ENCODE measurements at places on chromosomes 6 and 20.

DNA sequence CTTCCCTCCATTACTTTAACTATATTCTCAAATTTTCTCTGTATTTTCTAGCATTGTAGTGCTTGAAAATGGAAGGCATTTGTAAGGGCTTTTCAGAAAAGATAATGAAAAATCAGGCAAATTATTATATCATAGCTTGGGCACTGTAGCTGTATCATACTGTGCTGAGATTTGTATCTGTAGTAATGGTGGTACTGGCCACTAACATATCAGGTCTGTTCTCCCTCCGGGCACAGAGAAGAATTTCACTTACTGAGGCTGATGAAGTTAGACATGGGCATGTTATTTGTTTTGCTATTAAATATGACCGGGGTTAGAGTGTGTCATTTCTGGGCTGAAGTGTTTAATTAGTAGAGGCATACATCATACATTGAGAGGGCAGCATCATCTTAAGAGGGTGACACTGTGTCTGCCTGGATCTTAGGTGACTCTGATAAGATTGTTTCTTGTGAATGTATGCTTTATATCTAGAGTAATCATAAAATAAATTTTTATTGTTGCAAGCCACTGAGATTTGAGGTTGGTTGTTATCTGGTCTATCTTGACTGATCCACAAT lies 1395.9 kb downstream of the EPHA7 start:
- ATAC-seq, result no peak

DNA sequence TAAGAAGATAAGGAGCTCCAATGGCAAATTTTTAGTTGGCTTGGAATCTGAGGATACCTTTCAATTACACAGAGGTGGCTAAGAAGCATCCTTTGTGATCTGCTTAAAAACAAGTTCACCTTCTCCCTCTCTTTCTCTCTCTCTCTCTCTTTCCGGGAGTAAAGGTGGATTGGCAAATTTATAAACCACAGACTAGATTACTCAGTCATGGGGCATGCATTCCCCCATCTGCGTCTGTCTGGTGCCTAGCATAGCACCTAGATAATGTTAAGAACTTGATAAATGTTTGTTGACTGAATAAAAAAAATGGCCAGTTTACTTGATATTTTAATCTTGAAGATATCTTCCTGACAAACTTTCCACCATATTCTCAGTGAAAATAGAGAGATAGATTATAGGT lies 312.3 kb downstream of the CDC5L start:
- ATAC-seq, result no peak

GRCh38 chr6:81793821-81794475 lies 41.5 kb upstream of the TENT5A start:
- no peak for ATAC-seq

DNA sequence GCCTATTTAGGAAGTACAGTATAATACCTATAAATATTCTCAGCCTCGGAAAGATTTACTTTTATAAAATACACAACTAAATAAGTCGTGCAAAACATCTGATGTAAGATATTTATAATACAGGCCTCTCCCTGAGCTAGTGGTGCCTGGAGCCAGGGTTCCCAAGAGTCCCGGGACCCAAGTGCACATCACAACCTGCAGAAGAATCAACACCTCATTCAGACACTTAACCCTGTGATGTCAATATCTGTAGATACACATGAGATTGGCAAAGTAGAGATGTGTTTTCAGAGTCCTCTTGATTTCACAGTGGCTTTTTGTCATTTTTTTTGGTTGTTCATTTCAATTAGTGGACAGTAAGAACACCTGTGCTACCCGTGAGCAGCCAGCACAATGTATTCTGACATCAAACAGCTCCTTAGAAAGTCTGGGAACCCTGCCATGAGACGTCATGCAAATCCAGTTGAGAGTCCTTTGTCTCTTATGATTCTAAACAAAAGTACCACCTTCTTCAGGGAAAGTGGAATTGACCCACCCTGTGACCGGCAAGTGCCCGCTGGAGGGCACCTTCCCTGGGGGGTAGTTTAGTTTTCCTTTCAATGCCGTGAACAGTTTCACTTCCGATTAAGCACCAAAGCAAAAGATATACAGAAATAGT lies 101.6 kb downstream of the DACT2 start:
- ATAC-seq, result no peak

- peak; percentile 51 for ATAC-seq
These were observed 28.4 kb downstream of the UQCC2 start for GRCh38 chr6:33683051-33683571.

- no peak for ATAC-seq
These were observed 154.0 kb downstream of the JARID2 start for GRCh38 chr6:15399641-15400470.

- no peak for ATAC-seq
These were observed 58.0 kb downstream of the TASP1 start for GRCh38 chr20:13580707-13581106.

DNA sequence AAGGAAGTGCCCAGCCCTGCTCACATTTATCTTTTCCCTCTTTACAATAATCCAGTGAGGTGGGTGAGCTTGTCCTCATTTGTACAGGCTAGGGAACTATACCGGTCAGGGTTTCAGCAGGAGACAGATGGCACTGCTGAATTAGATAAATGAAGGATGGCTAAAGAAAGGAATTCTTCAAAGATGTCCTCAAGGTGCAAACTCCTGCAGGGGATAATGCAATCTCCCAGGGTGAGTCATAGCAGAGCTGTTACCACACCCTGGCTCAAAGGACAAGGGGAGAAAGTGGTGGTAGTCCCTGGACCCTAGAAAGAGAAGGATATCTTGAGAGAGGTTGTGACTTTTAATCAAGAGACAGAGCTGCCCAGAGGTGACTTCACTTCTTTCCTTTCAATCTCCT lies 66.7 kb downstream of the RFPL4B start:
- no peak for ATAC-seq

- ATAC-seq, result no peak
These were observed 108.7 kb downstream of the MYB start for GRCh38 chr6:135289816-135290215.

DNA sequence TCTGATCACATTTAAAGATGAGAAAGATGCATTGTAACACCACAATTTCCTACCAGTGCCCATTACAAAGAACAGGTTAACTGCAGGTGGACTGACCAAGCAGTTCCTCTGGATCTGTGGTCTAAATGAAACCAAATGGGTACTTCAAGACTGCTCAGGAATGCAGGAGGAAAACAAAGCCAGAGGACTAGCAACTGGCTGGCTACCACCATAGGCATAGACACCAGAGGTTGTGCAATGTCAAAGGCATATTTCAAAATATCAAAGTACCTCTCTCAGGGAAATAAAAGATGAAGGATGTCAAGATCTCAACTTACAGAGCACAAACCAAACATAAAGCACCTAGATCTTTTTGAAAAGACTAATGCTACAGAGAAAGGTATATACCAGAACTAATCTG lies 65.5 kb downstream of the GMDS start:
- ATAC-seq, result no peak

DNA sequence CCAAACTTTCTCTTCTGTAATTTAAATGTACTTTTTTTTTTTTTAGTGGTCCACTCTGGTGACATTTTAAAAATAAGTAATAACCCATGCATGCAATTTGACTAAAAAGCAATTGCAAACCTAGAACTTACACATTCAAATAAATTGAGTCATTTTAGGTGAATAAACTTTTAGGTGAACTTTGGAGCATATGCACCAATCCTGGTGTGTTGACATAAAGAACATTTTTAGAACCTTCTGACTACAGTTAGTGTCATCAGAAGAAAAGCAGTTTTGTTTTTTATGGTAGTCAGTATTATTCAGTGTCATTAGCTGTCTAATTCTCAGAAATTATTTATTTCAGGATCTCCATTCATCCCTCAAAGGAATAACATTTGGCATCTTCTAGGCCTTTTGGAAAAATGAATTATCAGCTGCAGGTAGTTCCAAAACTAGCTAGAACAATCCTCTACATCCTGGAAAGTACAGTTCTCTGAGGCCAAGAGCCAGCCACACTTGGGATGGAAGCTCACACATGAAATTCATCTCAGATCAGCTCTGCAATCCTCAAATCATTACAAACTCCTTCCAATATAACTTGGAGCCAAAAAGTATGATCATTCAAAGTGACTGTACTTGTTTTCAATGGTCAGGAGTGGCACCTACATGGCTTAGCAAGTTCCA lies 38.5 kb upstream of the SIM1 start:
- no peak for ATAC-seq

All from activated CD4-positive, CD25-positive, alpha-beta regulatory T cell treated with anti-CD3 and anti-CD28 coated beads, Interleukin-2, amount 50 U/mL, for 24 hours (primary cell).